Placental pericyte (primary cell): ENCODE measurements at places on chromosomes 12 and 14. TPM values are rescaled to one million over a fixed set of nuclear protein-coding genes. Genes with fewer than 3 reads are reported as not detected.

Gene PPFIA2
- 3.3 TPM in 1 of 2 replicates, not detected in the other for total RNA-seq

Gene SERPINA10
- total RNA-seq = not detected in 2 replicates

Gene CAPZA3
- total RNA-seq = not detected in 2 replicates

Gene IFI27
- total RNA-seq = 16.9 and 43.2 TPM in 2 replicates

Gene KRT86
- total RNA-seq = under 0.01 TPM in 1 of 2 replicates, not detected in the other

Gene KRT74
- total RNA-seq = not detected in 2 replicates

Gene AQP2
- not detected in 2 replicates for total RNA-seq

Gene PGF
- total RNA-seq = 0.22 and 2.4 TPM in 2 replicates

Gene SMOC1
- not detected in 2 replicates for total RNA-seq

Gene COCH
- total RNA-seq = 0.22 and 4.0 TPM in 2 replicates

Gene NUP107
- total RNA-seq = 25.4 and 75.3 TPM in 2 replicates
